ENCODE measurements at places on chromosomes 12 and 14.

- no peak for DNase-seq
Observed at GRCh38 chr12:1862973-1863372, 42.6 kb downstream of the LRTM2 start.

DNA sequence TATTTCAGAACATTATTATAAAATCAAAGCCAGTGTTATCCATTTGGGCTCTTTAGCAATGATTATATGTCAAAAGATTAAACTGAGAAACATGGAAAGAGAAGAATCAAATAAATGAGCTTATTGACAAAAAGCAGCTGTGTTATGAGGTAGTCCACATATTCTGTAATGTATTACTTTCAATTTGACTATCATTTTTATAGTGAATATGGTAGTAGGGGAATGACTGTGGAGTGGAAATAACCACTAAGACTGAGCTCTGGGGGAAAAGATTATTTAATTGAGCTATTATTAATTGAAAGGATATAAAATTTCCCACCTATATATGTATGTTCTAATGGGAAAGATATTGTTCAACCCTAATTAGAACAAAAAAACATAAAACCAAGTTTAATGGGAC is 381.3 kb downstream of the TMTC2 start:
- DNase-seq, result no peak

DNA sequence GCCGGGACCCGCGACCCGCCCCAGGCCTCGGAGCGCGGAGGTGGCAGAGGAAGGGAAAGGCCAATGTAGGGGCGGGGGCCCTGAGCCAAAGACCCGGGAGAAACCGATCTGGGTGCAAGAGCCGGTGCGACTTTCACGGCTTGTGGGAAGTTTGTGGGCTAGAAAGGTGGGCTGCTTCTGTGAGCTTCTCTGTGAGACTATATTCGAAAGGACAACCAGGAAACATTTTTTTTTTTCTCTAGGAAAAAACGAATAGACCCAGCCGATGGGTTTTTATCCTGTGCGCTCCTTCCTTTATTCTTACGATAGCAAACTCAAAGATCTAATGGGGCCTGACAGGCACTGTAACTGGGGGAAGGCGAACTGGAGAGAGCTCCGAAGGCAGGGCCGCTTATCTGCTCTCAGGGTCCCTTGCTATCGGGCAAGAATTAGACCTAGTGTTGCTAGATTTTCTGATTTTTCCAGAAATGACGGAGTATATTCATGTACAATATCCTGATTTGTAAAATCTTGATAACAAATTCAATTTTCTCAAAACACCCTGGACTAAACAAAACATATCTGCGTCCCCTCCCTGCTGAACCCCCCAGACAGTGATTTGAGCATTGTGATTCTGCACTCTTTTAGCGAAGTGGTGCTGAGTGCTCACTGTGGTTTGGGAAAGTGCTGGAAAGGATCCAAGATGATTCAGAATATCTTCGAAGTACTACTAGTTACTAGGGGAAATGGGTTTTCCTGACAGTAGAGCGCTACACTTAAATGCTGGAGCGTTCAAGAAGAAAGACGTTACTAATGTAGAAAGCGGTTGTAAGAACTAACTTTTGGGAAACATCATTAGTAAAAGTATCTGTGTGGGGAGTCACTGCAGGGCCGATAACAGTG is 563 bp upstream of the STXBP6 start:
- DNase-seq, result no peak

DNA sequence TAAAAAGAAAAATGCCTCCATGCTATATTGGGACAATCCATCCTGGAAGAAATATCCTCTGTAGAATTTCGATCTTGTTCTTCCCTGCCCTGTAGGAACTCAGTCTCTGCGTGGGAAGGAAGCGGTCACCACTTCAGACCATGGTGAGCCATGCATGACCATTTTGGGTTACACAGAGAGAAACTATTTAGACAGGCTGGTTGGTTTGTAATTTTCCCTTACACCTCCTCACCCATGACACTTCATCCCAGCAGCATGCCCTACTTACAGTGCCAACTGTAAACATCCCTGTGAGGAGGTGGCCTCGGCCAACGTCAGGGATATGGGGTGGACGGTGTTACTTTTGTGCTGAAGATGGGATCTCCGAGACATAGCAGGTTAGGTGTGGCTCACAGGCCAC is 121.4 kb downstream of the SMOC1 start:
- no peak for DNase-seq

DNA sequence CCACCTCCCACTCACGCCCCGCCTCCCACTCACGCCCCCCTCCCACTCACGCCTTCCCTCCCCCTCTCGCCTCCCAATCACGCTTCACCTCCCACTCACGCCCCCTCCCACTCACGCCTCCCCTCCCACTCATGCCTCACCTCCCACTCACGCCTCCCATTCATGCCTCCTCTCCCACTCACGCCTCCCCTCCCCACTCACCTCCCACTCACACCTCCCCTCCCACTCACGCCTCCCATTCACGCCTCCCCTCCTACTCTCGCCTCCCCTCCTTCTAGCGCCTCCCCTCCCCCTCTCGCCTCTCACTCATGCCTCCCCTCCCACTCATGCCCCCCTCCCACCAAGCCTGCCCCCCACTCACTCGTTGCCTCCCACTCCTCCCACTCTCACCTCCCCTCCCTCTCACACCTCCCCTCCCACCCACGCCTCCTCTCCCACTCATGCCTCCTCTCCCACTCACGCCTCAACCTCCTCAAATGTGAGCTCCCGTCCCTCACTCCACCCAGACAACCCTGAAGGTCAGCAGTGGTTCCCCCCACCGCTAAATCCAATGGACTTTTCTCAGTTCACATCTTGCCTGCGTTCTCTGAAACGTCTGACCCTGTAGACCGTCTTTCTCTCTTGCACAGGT is 39.8 kb downstream of the TMEM63C start:
- no peak for DNase-seq

GRCh38 chr14:21891921-21892320 is 218.3 kb upstream of the OR4E1 start:
- DNase-seq, result no peak

GRCh38 chr12:20125276-20125798 is 243.0 kb upstream of the PDE3A start:
- no peak for DNase-seq
